GM12892 (cell line): ENCODE measurements at places on chromosomes 13 and 19.

DNA sequence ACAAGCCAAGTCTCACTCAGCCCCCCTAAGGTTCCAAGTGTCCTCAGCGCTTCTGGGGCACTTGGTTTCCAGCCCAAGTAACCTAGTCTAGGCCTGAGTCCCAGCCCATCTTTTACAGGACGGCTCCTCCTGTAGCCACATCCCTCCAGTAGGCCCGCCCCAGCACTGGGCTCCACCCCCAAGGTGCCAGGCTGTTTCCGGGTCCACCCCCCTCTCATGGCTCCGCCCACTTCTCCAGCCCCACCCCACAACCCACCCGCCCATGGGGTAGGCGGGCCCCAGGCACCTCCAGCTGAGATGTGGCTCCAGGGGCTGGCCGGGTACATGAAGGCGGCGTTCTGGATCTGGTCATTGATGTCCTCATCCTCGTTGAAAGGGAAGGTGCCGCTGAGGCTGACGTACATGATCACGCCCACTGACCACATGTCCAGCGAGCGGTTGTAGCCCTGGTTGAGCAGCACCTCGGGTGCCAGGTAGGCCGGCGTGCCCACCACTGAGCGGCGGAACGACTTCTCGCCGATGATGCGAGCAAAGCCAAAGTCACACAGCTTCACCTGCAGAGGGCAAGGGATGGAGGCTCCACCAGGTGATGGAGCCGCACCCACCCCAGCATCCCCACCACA lies 17.2 kb upstream of the DACT3 start:
- DNase-seq, result peak; percentile 77

DNA sequence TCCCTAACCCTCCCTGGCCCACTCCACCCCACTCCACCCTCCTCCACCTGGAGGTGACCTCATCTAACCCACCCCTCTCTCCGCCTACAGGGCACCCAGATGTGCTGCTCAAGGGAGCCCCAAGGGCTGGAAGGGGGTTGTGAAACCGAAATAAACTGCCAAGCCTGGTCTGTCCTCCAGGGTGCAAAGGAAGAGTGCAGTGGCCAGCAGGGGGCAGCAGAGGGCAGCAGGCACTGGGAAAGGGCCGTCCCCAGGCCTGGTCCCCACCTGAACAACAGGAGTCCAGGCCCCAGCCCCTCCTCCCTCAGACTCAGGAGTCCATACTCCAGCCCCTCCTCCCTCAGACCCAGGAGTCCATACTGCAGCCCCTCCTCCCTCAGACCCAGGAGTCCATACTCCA lies 8.4 kb upstream of the BCAM start:
- DNase-seq, result peak; percentile 93

DNA sequence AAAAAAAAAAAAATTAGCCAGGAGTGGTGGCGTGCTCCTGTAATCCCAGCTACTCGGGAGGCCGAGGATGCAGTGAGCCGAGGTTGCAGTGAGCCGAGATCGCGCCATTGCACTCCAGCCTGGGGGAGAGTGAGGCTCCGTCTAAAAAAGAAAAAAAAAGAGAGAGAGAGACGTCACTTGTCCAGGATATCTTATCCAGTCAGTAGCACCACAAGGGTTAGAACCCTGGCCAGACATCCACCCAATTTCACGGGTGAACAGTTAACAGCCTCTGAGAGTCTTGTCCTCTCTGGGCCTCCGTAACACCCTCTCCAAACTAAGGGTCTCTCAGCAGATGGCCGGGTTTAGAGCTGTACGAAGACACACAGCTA lies 917 bp upstream of the CLPTM1 start:
- DNase-seq, result no peak

GRCh38 chr13:34166406-34166805 lies 348.5 kb downstream of the RFC3 start:
- DNase-seq, result no peak

DNA sequence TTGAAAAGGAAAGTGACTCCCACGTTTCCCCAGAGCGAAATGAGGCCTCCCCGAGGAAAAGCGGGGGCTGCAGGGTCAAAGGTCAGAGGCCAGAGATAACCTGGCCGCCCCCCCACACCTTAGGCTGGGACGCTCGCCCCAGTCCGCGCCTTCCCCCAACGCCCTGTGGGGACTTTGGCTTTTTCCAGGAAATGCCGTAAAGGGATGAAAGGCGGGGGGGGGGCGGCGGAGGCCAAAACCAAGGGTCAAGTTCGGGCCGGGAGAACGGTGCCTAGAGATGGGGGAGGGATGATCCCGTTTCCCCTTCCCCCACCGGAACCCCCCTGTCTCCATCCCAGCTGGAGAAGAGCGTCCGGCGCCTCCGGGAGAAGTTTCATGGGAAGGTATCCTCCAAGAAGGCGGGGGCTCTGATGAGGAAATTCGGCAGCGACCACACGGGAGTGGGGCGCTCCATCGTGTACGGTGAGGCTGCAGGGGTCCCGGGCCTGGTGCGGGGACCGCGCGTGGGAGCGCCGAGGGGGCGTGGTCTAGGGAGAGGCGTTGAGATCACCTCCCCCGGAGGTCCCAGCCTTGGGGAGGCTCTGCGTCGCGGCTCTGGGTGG lies 575 bp downstream of the SHFL start:
- no peak for DNase-seq

- no peak for DNase-seq
Observed at GRCh38 chr19:13029893-13030292, 34.6 kb downstream of the NFIX start.

- no peak for DNase-seq
Observed at GRCh38 chr19:19526581-19527370, 1.9 kb upstream of the YJEFN3 start.

- peak; percentile 71 for DNase-seq
Observed at GRCh38 chr19:19053508-19054314, 10.1 kb upstream of the SLC25A42 start.
